B cell (primary cell): ENCODE measurements at places on chromosomes 5 and 9. TPM values are rescaled to one million over a fixed set of nuclear protein-coding genes. Genes with fewer than 3 reads are reported as not detected.

SEMA4D gene
- polyA plus RNA-seq, result 53.6 and 65.9 TPM in 2 replicates

ATP10B gene
- not detected in 2 replicates for polyA plus RNA-seq

BTF3 gene
- 309 and 541 TPM in 2 replicates for polyA plus RNA-seq

ECM2 gene
- 0.09 TPM in 1 of 2 replicates, not detected in the other for polyA plus RNA-seq

SAXO1 gene
- 0.01 TPM in 1 of 2 replicates, not detected in the other for polyA plus RNA-seq

PCDHAC1 gene
- not detected in 2 replicates for polyA plus RNA-seq

DNA sequence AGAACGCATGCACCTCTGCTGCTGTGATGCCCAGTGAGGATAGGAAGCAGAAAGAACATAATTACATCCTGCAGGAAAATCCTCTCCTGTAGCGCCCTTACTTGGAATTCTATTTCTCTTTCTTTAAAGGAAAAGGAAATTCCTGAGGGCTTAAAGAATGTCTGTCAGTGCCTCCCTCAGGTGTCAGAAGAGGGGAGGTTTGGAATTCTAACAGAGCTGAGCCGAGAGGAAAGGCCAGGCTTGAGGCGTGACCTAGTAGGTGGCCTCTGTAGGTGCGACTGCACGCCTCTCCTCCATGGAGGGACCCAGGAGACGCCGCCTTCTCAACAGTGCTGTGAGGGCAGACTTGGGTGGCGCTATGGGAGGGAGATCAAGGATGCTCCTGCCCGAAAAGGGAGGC lies 55.9 kb upstream of the ERCC6L2 start:
- H3K36me3 ChIP-seq, result no peaks in the 10 kb centered on the region
- no peaks in the 10 kb centered on the region for H3K4me1 ChIP-seq
- no peak for DNase-seq

- DNase-seq, result no peak
- H3K27me3 ChIP-seq, result no peaks in the 10 kb centered on the region
- no peak overlapping the region for H3K27ac ChIP-seq
- H3K4me3 ChIP-seq, result no peak overlapping the region
Measured at GRCh38 chr9:13529321-13530104, 250.0 kb upstream of the MPDZ start.

DNA sequence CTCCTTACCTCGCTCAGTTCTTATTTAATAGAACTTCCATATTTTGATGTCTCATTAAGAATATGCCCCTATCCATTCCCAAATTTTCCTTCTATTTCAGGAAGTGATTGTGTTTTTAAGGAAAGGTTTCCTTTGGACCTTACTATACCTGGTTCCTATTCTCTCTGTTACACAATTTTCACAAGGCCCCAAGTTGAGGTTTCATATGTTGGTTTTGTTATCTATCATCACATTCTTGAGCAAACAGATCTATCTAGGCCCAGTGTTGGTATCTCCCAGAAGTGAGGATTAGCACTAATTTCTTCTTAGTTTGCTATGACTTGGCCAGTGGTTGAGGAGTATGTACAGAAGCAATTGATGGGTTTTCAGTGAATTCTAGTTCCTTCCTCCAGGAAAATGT lies 41.5 kb downstream of the ALG2 start:
- H3K4me1 ChIP-seq, result peaks cover 45% of the 10 kb centered on the region
- no peaks in the 10 kb centered on the region for H3K36me3 ChIP-seq

DNA sequence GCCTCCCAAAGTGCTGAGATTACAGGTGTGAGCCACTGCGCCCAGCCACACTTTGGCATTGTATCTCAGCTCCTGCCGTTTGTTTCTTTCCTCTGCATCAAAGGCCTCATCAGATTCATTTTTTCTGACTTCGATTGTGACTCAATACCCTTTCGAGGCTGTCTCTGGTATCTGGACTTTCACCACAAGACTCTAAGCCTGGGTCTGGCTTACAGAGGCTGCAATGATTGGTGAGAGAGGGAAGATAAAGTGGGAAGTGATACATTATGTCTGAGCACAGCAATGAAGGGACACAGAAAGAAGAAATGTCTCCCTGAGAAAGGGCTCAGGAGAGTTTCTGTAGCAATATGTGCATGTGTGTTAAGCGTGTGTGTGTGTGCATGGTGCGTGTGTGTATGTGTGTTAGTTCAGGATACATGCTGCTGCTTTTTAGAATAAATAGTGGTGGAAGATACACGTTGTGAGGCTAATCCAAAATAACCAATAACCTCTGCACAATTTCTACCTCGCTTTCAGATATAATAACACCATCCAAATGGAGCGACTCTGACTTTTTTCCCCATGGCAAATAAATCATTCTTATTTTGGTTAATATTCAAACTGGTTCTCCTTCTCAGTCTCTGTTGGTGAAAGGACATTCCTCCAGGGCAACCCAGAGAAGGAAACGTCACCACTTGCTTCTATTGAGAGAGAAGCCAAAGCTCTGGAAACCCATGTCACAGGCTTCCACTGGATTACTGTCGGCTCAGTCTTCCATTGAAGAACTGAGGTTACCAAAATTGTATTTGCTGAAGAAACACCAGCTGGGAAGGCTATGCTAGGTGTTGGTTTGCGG lies 8.1 kb upstream of the DAB2 start:
- no peak overlapping the region for H3K27ac ChIP-seq
- H3K36me3 ChIP-seq, result no peaks in the 10 kb centered on the region
- no peaks in the 10 kb centered on the region for H3K27me3 ChIP-seq
- H3K4me3 ChIP-seq, result no peak overlapping the region
- H3K4me1 ChIP-seq, result no peaks in the 10 kb centered on the region

DNA sequence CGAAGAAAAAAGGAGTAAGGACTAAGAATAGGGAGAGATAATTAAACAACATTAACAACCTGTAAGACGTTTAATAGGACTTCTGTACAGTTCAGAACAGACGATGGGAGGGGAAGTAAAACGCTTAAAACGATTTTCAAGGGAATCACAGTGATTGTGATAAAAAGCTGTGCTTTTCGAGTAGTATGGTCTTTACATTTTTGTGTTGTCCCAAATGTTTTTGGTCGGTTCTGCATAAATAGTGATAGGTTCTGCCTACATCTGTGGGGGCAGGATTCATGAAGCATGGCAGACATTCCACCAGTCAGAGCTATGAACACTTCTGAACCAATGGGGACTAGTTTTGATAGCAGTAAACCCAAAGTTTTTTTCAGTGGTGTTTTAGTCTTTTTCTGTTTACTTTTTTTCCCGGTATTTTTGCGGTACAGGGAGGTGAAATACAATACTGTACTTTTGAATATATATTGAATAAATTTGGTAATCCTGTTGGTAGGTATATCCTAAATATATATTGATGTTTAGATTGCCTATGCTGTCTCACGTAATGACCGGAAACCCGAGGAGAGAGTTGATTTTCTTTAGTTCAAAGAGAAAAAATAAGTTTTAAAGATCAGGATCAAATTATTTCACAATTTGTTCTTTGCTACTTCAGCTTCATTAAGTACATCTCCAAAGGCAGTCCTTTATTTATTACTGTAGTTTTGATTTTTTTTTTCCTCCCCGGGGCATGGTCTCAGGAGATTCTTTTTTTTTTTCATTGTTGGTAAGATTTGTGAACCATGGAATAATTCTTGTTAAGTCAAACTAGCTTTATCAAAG lies 1.3 kb downstream of the ERBIN start:
- H3K27ac ChIP-seq, result peak overlapping the region; percentile 98
- peak overlapping the region; percentile 77 for H3K4me3 ChIP-seq
- peaks cover 5% of the 10 kb centered on the region for H3K36me3 ChIP-seq

DNA sequence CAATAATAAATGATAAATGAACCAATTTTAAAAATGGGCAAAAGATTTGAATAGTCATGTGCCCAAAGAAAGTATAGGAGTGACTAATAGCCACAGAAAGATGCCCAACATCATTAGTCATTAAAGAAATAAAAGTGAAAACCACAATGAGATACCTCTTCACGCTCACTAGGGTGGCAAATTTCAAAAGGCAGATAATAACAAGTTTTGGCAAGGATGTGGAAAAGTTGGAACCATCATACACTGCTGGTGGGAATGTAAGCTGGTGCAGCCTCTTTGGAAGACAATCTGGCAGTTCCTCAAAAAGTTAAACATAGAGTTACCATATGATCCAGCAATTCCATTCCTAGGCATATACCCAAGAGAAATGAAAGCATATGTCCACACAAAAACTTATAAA lies 1819.8 kb downstream of the MAT2B start:
- H3K36me3 ChIP-seq, result no peaks in the 10 kb centered on the region
- H3K4me3 ChIP-seq, result no peak overlapping the region
- H3K27ac ChIP-seq, result no peak overlapping the region
- DNase-seq, result no peak
- H3K4me1 ChIP-seq, result no peaks in the 10 kb centered on the region

DNA sequence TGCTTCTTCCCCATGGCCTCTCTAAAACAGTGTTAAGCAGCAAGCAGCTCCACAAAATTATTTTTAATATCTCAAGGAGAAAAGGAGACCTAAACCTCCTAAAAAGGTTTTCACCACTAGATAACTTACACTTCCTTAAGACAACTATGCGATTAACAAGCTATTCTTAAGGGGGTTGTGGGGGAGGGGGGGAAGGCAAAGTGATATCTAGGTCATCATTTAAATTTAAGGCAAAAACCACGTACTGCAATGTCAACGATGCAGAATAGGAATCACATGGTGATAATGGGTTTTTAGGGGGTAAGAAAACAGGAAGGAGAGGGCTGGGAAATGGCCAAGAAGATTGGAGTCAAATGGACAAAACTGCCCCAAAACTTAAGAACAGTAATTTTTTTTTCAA lies 32.6 kb downstream of the CSNK1A1 start:
- DNase-seq, result no peak
- H3K4me1 ChIP-seq, result no peaks in the 10 kb centered on the region
- H3K4me3 ChIP-seq, result no peak overlapping the region
- H3K36me3 ChIP-seq, result peaks cover 30% of the 10 kb centered on the region
- H3K27ac ChIP-seq, result peak overlapping the region; percentile 44

DNA sequence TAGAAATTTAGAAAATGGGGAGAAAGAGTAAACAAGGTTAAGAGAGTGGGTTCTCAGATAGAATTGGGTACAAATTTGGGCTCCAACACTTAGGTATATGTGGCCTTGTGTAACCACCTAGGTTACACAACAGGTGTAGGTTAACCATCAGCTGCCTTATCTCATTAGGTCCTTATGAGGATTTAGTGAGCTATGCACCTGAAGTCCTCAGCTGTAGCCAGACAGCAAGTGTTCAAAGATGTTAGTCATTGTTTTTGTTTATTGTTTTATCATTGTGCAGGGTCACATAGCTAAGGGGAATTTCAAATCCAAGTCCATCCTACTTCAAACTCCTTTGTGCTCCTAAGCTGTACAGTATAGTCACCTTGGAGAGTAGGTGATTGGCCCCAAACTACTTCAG lies 970 bp upstream of the TRIM32 start:
- no peak overlapping the region for H3K4me3 ChIP-seq
- H3K4me1 ChIP-seq, result peaks cover 20% of the 10 kb centered on the region
- H3K27me3 ChIP-seq, result no peaks in the 10 kb centered on the region
- H3K36me3 ChIP-seq, result no peaks in the 10 kb centered on the region
- no peak overlapping the region for H3K27ac ChIP-seq

DNA sequence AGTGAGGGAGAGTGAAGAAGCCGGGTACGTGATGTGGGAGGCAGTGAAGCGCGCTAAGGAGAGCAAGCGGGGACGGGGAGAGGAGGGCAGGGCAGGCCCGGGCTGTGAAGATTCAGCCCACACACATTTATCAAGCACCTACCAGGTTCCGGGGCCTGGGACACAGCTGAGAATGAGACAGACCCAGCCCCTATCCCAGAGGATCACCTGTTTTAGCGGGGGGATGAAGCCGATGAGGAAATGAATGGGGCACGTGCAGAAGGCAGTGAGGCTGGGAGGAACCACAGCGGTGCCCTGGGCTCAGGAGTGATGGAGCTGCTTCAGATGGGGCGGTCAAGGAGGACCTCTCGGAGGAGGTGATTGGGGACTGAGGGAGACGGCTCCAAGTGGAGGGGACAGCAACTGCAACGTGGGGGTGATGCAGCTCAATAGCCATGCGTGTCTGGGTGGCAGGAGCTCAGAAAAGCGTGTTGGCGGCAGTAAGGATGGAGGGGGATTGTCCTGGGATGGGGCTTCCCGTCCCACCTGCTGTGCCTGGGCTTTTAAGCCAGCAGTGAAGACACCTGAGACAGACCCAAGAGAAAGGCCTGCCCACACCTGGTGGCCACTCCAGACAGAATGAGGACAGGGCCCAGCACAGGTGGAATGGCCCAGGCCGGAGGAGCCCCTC lies 77.5 kb upstream of the UNC5A start:
- no peaks in the 10 kb centered on the region for H3K36me3 ChIP-seq
- H3K27ac ChIP-seq, result no peak overlapping the region
- DNase-seq, result no peak
- no peak overlapping the region for H3K4me3 ChIP-seq
- H3K27me3 ChIP-seq, result no peaks in the 10 kb centered on the region
- H3K4me1 ChIP-seq, result no peaks in the 10 kb centered on the region

- no peaks in the 10 kb centered on the region for H3K4me1 ChIP-seq
- DNase-seq, result no peak
- no peaks in the 10 kb centered on the region for H3K27me3 ChIP-seq
- H3K27ac ChIP-seq, result no peak overlapping the region
- H3K36me3 ChIP-seq, result no peaks in the 10 kb centered on the region
Measured at GRCh38 chr9:107243742-107244141, 39.3 kb upstream of the RAD23B start.
